ENCODE measurements at places on chromosomes 3 and 15.

DNA sequence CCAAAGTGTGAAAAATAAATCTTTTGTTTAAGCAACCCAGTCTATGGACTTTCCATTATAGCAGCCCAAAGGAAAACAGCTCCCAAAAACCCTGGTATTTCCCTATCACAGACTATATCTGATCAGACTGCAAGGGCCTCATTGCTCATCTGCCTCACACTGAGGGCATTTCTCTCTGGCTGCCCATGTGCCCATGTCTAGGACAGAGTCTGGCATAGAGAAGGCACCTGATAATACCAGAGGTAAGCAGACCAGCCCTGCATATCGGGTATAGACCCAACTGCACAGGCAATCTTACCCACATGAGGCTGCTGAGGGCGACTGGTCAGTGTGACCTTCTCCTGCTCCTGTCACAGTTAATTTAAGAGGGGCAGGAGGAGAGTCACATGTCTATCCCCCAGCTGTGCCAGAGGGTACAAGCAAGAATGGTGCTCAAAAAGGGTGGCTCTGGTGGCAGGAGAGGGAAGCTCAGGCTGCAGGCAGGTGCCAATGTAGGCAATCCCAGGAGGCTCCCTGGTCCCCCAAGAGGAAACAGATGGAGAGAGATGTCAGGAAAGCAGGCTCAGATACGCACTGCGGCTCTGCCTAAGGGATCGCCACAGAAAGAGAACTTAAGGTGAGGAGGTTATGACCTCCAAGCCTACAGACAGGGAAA, 3.1 kb downstream of the CSRNP1 start:
- DNase-seq = no peak

GRCh38 chr15:52498706-52499105, 30.0 kb downstream of the MYO5A start:
- DNase-seq = no peak

DNA sequence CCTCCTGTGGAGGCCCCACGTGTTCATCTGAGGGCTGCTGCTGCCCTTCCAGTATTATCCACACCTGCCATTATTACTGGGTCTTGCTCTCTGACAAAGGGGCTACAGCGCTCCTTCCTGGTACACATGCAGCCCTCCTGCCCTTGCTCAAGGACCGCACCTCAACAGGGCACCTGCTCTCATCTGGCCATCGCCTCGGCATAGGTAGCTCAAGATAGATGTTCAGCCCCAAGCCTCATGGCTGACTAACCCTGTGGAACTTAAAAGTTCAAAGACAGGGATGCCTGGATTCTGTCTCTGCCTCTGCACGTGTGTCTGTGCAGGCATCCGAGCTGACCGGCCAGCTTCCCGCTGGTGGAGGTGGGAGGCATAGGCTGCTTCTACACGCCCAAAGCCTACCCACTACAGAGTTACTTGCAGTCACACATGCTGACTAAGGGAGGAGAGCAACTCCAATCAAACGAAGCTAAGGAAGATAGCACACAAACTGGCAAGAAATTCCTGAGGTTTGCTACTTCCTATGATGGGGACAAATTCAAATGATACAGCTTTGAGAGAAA, 152.5 kb upstream of the ATP10A start:
- DNase-seq = no peak

- DNase-seq = no peak
Measured at GRCh38 chr3:195198426-195199346, 72.3 kb downstream of the XXYLT1 start.

DNA sequence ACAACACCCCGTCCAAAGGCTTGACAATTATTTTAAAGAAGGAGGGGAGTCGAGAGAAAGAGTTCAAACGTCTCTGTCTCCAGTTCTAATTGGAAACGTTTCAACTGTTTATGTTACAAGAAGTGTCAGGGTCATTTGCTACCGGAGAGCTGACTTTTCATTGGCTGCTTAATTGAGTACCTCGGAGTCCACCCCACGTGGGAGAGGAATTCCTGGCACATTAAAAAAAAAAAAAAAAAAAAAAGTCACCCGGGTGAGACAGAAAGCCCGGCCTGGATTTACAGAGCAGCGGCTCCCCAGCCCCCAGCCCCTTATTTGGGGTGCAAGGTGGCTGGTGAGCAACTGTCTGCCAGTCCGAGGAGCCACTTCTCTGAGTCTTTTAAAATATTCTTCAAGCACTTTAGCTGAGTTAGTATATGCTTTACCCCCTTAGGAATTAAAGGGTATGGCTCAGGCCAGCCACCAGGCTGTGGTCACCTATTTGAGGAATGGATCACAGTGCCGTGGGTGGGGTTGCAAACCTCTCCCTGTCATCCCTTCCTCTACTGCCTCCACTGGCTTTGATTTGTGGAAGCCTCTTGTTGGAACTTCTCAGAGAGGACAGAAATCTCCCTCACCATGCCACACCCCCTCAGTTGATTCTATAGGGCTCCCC, 3.9 kb upstream of the TLE3 start:
- no peak for DNase-seq

GRCh38 chr3:27252646-27253045, 116.5 kb downstream of the NEK10 start:
- no peak for DNase-seq

- DNase-seq = no peak
Measured at GRCh38 chr3:123816673-123817207, 67.4 kb downstream of the MYLK start.

DNA sequence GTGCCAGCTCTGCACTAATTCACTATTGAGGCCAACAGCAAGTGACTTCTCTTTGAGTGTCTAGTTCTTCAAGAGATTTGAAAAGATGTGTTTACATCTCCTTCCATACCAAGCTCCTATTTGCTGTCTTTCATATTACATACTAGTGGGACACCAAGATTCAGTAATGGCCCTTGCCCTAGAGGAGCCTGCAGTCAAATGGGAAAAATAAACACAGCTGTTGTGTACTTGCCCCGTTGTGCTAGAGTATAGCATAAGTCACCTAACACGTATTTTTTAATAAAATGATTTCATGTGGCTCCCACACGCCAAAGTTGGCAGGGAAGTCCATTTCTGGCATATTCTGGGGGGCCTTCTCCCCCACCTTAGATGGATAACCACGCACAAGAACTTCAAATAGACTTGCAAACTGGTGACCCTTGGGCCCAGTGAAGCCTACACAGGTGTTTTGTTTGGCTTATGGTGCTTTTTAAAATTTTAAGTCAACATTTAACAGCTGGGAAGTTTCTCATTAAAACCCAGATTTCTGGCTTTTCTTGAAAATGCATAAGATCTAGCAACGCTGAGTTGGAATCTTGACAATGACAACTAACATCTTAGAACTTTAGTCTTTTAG, 95.3 kb upstream of the LPP start:
- DNase-seq = no peak

Data from activated T-cell treated with anti-CD3 and anti-CD28 coated beads for 48 hours (primary cell).